ENCODE measurements at places on chromosomes 12 and 14. TPM values are rescaled to one million over a fixed set of nuclear protein-coding genes. Genes with fewer than 3 reads are reported as not detected.

PLEKHG3 gene
- 9.6 TPM for total RNA-seq

SMIM41 gene
- 0.83 TPM for total RNA-seq

ETFBKMT gene
- total RNA-seq: 7.5 TPM

RNF212B gene
- total RNA-seq: not detected

PPHLN1 gene
- 74.4 TPM for total RNA-seq

KRT83 gene
- total RNA-seq: not detected

NXPH4 gene
- not detected for total RNA-seq

SRRM4 gene
- total RNA-seq: not detected

CDCA3 gene
- total RNA-seq: 17.7 TPM

EFS gene
- 8.0 TPM for total RNA-seq

SRGAP1 gene
- 16.9 TPM for total RNA-seq

MYH6 gene
- total RNA-seq: under 0.01 TPM

MRPS35 gene
- total RNA-seq: 68.5 TPM

BEST3 gene
- 0.53 TPM for total RNA-seq

ACVRL1 gene
- total RNA-seq: 33.6 TPM

BBOF1 gene
- total RNA-seq: 29.3 TPM

VPS37B gene
- total RNA-seq: 46.1 TPM

ZNF219 gene
- 81.8 TPM for total RNA-seq

ZDHHC22 gene
- not detected for total RNA-seq

Data from adrenal gland (tissue), 19 donors.